ENCODE measurements at places on chromosomes 1 and 21.
A peak's percentile ranks its signal among the peaks of the same experiment; 100 is the strongest.

- no peak for DNase-seq
These were observed 243.4 kb downstream of the RHOU start for GRCh38 chr1:228978484-228979324.

DNA sequence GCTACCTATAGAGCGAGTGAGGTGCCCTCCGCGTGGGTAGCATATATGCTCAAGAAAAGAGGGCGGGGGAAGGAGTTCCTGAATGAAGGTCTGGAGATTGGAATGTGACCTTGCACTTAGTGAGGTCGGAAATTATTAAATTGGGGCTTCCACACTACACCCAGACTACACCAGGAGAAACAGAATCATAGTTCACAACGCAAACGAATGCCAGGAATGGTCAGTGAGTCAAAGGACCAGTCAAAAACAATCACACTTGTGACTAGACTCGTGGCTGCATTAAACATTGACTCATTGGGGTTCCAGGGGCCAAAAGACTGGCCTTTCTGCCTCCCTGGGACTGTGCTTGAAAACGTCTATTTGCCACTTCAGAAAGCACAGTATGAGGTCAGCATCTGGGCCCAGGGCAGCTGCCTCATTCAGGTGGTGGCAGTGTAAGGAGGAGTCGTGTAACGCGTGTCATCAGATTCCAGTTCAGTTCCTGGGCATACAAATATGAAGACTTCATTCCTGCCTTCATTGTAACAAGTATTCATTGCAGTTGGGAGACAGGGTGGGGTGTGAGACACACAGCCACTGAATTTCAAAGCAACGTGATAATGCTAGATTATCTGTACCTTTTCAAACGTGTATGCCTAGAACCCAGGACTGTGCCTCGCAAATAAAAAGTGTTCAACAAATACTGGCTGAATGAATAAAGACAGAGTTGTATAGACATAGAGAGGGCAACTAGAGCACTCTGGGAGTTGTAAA lies at the start of gene YOD1:
Gene YOD1 (minus strand): TSS at position 18 of the 753 bp plus-strand sequence. CDS start 178 bp downstream, outside the sequence.
- no peak for DNase-seq

DNA sequence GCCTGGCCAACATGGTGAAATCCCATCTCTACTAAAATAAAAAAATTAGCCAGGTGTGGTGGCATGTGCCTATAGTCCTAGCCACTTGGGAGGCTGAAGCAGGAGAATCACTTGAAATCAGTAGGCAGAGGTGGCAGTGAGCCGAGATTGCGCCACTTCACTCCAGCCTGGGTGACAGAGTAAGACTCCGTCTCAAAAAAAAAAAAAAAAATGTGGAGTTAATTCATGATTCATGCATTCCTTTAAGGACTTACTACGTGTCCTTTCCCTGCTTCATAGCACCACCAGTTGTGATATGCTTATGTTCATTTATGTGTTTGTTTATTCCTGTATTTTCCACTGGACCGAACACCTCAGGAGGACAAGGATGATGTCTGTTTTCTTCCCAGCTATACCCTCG lies 12.7 kb upstream of the PRELP start:
- peak; percentile 23 for DNase-seq

- DNase-seq, result no peak
These were observed 43.6 kb downstream of the NFYC start for GRCh38 chr1:40734882-40735628.

GRCh38 chr1:21963477-21964217 lies 13.2 kb upstream of the CELA3B start:
- no peak for DNase-seq

DNA sequence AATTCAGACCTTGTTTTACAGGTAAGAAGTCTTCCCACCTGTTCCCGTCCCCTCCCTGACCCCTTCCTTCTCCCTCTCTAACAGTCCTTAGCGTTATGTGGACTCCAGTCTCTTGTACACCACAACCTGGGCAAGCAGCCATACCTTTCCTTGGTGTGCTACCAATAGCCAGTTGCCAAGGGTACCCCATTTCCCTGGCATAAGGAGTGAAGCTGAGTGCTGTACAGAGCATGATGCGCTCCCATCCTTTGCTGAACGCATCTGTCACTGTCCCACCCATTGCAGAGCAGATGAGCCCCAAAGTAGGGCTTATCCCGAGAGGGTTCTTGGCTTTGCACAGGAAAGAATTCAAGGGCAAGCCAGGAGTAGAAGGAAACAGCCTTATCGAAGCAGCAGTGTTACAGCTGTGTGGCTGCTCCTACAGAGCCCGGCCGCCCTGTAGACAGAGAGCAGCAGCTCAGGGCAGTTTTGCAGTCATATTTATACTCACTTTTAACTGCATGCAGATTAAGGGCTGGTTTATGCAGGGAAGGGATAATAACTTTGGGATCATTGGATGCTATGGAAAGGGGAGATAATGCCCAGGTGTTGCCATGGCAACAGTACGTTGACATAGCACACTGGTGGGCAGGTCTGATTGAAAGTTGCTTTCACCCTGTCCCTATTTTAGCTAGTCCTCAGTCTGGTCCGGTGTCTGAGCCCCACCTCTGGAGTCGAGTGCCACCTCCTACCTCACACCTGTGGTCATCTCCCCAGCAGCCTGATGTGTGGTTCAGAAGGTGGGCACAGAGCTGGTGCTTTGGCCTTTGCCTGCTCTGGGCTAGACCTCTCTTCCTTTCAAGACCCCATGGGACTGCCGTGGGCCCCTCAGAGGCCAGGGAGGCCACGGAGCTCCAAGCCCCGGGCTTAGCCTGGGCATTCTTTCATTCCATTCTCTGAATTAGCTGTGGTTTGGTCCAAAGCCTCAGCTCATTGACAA lies 5.1 kb downstream of the FHAD1 start:
- no peak for DNase-seq

DNA sequence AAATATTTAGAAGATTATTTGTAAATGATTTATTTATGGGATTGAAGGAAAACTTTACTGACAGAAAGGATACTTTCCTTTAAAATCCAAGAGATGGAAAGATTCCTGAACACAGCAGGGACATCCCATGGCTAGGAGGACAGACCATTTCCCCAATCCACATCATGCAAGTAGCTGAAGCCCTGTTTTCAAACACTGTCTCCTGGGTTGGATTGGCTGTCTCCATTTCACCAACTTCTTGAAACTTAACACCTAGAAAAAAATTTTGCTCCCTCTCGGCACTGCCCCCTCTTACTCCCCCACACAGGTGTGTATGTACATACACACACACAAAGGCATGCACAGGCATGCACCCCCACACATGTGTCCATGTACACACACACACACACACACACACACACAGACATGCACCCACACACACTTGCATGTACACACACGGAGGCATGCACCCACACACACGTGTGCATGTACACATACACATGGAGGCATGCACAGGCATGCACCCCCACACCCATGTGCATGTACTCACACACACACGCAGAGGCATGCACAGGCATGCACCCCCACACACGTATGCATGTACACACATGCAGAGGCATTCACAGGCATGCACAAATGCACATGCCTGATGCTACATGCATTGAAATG lies 320.0 kb downstream of the CHRM3 start:
- DNase-seq, result no peak

DNA sequence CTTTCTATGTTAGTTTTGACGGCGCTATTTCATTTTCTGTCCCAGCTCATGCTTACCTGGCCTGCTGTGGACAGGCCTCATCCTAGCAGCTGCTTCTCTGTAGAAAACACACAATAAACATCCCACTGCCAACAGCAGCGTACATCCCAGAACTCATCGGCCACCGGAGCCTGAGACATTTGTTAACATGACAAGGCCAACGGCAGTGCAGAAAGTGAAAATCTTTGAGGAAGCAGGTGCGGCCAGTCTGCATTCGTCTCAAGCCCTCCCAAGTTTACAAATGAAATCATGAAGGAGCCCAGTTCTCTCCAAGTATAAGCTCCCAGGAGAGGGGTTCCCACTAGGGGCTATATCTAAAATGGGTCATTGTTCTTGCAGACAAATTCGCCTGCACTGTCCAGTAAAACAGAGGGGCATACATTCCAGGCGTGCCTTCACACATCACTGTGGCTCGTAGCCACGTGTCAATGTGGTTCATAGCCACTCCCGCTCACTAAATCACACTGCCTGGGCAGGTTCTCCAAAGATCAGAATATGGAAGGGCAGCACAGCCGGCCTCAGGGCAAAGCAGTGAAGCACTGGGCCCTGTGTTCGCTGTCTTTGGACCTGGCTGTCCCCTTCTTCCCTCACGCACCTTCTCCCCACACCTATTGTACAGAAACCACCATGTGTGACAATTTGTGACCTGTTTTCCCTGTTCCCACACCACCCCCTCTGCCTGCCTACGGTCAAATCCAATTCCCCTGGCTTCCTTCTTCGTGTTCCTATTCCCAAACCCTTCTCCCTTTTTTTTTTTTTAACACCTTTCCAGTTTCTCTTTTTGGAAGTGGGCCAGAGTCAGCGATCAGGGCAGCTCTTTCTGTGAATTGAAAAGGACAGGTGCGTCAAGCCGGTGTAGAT lies 27.0 kb upstream of the ABCG1 start:
- DNase-seq, result no peak

DNA sequence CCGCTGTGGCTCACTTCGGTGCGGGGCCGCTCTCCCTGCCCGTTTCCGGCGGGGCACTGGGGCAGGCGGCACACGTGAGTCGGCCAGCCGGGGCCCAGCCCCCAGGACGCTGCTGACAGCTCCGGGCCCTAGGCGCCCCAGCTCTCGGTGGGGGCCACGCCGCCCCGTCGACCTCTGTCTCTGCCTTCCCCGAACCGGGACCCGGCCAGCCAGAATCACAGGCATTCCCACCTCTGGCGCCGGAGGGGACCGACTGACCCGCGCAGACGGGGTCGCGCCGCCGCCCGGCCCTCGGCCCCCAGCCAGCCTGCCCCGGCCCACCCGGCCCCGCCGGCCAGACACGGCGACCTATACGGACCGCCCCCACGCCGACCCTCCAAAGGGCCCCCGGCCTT lies 755 bp downstream of the SCMH1 start:
- DNase-seq, result no peak

GRCh38 chr1:226327761-226328162 lies 18.8 kb upstream of the LIN9 start:
- no peak for DNase-seq

DNA sequence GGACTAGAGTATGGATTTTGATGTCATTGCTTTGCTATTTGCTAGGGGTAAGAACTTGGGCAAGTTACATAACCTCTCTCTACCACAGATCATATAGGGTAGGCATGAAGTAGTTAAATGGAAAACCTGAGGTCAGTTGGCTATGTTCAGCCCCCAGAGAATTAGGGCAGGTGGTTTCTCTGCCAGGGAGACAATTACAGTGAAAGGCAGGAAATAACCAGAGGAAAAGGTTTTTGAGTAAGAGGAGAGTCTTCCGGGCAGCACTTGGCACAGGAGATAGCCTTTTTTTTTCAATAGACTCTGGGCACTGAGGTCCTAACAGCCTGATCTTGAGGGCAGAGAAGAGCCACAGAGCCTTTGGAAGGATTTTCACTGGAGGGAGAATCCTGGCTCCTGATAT lies 16.7 kb upstream of the SERBP1 start:
- DNase-seq, result no peak

DNA sequence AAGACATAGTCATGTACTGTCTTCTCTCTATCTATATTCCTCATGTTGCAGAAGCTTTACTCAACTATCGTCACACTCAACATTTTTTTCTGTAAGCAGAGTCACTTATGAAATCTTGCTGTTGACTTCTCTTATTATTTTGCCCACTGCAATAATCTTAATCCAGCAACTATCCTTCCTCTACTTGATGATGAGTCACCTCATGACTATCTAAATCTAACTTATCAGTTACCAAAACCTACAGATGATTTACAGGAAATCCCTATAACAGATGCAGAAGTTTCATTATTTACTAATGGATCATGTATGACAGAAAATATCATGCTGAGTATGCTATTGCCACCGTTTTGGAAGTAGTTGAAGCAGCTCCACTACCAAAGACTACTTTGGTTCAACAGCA lies 378.9 kb downstream of the DUSP10 start:
- no peak for DNase-seq

DNA sequence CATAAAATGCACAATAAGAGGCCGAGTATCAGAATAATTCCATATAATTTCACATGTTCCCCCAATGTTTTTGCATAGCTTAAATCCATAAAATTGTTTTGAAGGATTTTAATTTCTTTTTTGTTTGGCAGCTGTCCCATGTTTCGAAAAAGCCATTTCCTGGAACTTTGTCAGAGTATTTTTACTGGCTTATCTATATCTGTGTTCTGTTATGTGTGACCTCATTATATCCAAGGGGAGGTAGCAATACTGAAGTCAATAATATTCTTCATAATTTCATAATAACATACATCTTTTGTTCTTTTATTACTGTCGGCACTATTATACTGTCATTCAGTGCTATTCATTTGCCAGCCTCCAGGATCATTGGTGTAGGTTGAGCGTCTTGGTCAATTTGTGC lies 9.4 kb upstream of the BACH1 start:
- no peak for DNase-seq

DNA sequence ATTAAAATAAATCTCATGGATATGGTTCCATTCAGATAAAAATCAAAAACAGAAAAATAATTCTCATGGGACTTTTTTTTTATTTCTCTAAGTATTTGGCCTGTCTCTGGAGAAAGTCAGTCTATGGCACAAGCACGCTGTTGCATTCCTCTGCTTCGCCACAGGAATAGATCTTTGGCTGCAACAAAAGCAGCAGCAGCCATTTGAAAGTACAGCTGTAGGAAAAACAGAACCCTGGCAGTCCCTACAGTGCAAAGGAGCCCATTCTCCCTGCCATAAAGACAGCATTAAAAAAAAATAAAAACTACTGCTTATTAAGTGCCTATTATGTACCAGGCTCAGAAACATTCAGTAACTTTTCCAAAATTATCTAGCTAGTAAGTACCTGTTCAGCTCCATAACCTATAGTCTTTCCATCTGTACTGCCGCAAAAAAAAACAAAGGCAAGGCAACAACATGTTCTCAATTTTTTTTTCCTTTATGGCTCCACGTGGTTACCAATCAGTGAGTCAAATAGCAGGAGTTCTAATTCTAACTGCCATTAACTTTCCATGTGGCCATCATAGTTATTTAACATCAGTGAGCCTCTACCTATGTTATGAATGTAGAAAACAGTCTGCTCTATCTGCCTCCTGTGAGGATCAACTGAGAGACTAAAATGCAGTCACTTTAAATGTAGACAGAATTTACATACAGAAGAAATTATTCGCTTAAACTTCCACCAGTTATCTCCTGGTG lies 22.7 kb downstream of the SLC35D1 start:
- no peak for DNase-seq

- DNase-seq, result no peak
These were observed 2.0 kb upstream of the NCMAP start for GRCh38 chr1:24553931-24554330.

DNA sequence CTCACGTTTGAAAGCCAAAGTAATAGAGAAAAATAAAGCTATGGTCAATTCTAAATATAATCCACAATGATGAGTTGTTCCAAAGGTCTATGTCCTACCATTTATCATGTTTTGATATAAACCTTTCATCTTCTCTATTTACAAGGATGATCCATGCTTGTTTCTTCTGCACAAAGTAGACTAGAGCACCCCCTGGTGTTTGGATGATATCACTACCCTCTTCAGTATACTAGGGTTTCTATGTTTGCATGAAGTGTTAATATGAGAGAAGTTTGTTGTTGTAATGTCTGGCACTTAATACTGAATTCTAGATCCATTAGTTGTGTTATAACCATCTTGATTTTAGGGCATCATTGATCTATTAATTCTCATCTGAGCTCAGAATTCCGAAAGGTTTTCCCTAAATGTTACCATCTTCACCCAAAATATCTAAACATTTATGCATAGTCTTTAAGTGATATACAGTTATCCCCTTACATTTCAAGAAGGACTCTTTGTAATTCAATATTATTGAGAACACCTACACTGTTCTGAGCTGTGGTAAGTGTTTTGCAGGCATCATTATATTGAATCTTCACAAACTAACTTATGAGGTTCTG lies 21.1 kb downstream of the CLDN8 start:
- DNase-seq, result no peak

All from skeletal muscle cell (primary cell).